ENCODE measurements at places on chromosomes 1 and 21.

DNA sequence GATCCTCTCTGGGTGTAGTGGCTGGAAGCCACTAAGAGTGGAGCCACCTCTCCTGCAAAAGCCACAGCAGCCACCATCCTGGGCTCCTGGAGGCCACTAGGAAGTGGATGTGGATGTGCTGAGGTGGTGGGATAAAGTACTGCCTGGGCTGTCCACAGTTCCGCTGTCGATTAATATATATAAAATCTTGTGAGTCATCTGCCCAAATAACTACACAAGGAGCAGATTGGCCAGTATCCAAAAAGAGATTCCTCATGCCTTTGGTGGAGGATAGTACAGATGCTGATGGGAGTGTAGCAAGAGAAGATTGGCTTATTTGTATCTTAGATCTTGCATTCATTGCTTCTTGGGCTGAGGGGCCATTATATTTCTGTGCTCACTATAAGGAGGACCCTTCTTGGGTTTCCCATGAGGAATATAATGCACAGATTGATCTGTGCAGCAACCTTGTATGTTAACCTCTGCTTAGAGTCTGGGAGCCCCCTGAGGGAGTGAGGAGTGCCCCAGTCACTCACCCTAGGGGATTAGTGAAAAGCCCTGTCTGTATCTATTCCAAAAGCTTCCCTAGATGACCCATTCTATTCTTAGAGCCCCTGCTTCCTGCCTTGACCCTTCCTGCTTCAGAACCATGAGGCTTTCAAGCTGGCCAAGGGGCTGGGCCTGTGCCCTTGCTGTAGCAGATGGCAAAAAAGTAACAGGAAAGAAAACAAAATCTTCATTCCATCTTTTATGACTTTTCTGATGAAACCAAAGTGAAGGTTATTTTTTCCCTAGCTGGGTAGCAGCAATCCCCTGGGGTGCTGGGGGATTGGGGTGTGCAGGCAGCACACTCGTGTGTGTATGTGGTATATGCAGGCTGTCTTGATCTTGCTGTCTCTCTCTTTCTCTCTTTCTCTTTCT lies 31.7 kb downstream of the RCSD1 start:
- no peak for DNase-seq

DNA sequence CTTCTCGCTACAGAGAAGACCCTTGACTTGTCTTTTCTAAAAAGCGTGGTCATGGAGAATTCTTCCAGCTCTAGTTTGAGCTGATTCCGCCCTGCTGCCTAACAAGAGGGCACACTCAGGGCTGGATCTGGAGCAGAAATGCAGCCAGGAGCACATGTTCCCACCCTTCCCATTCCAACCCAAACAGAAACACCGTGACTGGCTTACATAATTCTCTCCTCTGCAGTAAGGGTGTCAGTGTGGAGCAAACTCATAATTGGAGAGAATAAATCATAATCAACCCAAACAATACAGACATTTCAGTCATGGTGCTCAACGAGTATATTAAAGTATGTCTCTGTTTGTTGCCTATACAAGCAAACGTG lies 34.5 kb downstream of the CTNNBIP1 start:
- no peak for DNase-seq

- DNase-seq, result no peak
These were observed 401 bp upstream of the PRUNE1 start for GRCh38 chr1:151007853-151008243.

DNA sequence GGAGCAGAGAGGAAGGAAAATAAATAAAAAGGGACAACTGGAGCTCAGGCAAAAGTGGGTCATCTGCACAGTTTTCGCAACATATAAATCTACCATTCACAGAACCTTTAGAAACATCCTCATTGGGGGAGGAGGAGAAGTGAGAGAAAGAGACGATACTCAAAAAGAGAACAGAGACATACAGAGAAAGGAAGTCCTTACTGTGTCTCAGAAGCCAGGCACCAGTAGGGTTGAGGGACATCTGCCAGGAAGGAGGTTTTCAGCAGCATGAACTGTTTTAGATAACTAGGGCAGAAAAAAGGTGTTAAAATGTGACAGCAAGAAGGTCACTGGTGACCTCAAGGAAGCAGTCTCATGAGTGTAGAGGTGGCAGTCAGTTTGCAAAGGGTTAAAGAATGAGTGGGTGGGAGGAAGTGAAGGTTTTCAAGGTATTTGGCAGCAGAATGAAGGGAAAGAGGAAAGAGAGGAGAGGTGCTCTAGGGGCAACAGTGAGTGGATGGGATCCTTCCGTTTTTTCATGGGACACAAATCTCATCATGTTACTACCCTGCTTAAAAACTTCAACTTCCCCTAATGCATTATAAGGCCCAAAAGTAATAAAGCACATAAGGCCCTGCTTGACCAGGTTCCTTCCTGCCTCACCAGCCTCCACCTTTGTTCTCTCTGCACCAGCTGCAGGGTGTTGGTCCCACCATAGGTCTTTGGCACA lies 9.5 kb downstream of the JAK1 start:
- no peak for DNase-seq

DNA sequence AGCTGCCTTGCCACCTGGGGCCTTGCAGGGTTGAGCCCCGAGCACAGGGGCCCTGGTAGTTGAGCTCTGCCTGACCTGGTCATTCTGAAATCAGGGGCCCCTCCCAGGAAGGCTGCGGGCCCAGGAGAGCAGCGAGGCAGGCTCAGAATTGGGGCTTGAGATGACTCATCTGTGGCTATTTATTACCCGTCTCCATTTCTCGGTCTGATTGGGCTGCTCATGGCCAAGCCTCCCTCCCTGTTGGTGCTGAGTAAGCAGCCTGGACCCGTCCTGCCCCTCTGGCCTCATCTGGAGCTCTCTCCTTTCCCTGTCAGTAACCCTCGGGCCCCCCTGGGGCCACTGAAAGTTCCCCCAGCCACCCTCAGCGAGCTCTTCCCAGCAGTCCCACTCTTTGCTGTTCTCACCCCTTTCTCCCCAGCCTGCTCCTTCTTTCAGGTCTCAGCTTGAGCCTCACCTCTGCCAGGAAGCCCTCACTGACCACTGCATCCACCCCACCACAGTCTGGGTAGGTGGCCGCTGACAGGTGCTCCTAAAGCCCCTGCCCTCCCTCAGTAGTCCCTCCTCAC lies 11.0 kb upstream of the TNFRSF8 start:
- no peak for DNase-seq

- DNase-seq, result peak; percentile 39
These were observed 14.7 kb upstream of the POFUT2 start for GRCh38 chr21:45302082-45303061.

DNA sequence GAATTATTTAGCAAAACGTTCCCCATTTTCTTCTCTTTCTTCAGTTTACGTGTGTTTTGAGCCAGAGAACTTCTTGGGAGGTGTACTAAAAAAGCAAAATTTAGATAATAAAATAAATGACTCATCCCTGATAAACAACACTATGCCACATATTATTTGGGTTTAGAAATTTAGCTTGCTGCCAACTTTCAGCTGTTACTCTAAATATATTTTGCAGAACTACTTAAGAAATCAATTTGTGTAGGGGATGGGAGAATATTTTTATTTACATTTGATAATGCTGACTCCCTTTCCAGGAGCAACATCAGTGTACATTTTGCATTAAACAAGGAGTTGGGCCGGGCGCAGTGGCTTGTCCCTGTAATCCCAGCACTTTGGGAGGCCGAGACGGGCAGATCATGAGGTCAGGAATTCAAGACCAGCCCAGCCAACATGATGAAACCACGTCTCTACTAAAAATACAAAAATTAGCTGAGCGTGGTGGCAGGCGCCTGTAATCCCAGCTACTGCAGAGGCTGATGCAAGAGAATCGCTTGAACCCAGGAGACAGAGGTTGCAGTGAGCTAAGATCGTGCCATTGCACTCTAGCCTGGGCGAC lies 151.4 kb upstream of the ZRANB2 start:
- DNase-seq, result no peak

DNA sequence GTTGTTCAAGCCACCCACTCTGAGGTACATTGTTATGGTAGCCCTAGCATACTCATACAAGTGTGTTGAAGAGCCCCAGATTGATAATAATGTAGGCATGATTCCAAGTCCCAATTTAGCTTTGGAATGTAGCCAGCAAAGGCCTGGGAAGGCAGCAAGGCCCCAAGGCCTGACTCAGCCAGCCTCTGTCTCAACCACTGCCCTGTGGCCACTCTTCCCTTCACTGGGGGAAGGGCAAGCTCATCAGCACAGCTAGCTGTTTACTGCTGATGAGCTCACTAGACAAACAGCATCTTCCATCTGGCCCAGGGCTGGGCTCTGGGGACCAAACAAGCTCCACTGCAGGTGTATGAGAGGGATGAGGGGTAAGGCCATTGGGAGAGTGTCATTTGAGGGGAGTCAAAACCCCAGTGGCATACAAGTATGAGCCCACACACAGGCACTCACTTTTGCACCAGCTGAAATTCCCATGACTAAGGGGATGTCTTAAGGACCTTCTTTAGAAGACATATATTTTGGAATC lies 2.2 kb upstream of the IRF6 start:
- DNase-seq, result no peak

DNA sequence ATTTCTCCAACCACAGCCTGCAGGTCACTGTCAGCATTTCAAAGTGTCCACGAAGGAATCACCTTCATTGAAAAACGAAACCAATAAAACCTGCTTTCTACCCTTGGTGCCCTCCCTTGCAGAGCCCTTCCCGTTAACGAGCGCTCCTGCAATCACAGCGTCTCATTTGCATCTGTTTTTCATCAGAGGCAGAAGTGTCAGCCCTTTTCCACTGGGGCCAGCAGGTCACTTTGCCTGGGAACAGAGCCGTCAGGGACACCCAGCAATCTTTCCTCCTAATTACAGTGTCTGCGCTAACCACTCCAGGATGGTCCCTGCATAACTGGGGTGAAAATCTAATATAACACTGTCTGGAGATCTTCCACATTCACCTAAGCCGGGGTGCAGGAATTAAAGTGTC lies 85.3 kb downstream of the PSMG1 start:
- DNase-seq, result no peak

DNA sequence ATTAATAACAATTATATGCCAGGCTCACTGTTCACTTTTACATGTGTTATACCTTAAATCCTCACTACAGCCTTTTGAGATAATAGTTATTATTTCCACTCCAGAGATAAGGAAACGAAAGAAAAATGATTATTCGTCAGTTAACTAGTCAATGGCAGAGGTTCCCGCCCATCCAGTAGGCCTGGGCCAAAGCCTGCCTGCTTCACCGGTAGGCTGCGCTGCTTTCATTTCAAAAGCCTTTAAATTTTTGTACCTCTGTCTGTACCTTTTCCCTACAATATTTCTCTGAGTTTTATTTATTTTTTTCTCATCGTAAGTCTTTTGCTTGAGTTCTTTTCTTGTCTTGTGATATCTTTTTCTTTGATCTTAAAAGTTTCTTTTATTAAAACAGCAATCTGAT lies 3.6 kb downstream of the GPR52 start:
- no peak for DNase-seq

- DNase-seq, result no peak
These were observed 40.9 kb upstream of the IKBKE start for GRCh38 chr1:206429421-206429820.

GRCh38 chr1:39490596-39491145 lies 765 bp upstream of the BMP8A start:
- no peak for DNase-seq

DNA sequence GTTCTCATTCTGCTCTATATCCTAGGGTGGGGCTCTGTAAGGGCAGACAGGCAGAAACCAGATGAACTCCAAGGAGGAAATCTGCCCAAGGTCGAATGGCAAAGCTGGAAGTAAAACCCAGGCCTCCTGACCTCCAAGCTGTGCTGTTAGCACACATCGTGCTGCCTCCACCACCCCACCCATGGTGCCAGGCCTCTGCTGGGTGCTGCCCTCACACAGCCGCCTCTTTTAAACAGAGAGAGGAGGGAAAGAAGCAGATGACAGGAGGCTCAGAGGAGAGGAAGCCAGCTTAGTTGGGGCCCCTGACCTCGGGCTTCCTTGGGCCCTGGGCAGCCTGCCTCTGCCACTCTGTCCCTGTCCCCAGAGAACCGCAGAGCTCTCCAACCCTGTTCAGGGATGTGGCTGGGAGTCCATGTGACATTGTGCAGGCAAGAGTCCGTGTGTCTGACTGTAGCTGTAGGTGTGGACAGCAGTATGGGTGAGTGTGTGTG lies 1.1 kb downstream of the SYNC start:
- DNase-seq, result no peak

GRCh38 chr1:51234721-51235425 lies 1.2 kb upstream of the RNF11 start:
- DNase-seq, result no peak

- no peak for DNase-seq
These were observed 81.1 kb downstream of the PGM1 start for GRCh38 chr1:63674238-63674864.

DNA sequence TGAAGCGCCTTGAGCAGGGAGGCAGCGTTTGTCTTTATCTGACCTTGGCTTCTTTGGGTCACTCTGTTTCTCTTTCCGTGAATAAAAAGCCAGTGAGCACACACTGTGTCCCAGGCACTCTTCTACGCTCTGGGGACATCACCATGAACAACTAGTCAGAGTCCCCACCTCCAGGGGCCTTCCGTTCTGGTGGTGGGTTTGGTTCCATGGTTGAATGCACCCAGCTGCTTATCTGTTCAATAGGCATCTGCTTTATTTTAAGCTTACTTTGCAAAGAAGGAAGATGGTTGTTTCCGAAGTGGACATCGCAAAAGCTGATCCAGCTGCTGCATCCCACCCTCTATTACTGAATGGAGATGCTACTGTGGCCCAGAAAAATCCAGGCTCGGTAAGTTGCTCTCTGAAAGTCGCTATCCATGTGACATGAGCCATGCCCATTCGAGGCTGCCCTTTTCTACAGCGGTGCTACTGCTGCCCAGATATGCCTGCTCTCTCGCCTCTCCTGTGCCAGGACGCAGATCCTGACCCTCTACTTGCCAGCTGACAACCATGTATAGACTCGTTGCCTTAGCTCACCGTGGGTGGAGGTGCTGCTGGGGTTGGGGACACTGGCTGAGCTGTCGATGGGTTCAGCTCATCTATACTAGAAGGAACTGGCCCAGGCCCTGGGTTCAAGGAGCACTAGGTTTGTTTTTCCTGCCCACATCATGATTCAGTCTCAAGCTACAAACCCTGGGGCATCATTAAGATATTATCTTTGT lies 5.9 kb downstream of the MX1 start:
- no peak for DNase-seq

Data from stimulated activated CD4-positive, alpha-beta T cell treated with anti-CD3 and anti-CD28 coated beads, Interleukin-1b, Interleukin-23, amount 100 ng/mL, for 1 hour (primary cell).